Pons (tissue), 1 donor: ENCODE measurements at places on chromosomes 2 and 18.

GRCh38 chr18:67219821-67220220 lies 296.7 kb downstream of the DSEL start:
- DNase-seq, result no peak

GRCh38 chr2:100192825-100193224 lies 50.4 kb upstream of the AFF3 start:
- DNase-seq, result no peak

DNA sequence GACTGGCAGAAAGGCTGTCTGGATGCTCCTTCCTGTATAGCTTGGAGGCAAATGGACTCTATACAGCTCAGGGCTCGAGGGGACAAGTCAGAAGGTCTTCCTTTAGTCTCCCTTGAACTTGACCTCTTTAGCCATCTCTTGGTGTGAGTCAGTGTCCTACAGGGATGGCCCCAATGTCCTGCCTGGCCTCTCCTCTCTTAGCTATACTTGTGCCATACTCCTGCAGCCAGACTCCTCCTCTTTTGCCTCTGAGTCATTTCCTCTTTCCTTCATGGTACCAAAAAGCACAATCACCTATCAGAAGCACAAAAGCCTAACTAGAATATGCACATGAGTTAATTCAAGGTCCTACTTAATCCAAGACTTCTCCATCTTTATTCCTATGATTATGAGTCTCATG lies 112.7 kb downstream of the XRCC5 start:
- DNase-seq, result no peak

DNA sequence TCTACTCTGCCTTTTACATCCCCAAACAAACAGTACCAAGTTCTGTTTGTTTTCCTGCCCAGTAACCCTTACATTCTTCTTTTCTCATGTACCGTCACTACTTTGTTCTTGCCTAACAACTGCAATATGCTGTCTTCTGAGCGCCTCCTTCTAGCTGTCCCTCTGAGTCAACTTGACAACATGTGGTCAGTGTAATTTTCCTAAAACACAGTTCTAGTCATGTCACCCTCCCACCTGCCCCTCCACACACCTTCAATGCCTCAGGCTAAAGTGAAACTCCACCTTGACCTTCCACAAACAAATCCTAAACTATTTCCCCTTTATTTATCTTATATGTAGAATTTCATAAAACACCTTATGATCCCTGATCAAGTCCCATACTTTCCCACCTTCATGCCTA lies 124.6 kb upstream of the CD302 start:
- DNase-seq, result no peak

DNA sequence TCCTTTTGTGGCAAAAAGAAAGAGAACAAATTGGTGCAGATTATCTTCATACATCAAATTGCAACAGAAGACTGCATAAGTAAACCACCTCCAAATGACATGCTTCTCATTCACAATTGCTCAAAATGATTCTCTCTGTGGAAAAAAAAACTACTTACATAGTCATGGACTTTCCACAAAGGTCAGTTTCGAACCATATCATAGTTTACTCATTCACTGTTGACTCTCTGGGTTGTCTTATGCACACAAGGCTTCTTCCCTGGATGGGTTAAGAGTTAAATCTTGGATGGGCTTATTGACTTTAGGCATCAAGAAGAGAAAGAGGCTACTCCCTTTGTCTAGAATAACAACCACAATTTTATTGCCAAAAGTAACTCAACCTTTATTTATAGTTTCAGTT lies 91.3 kb upstream of the RAB27B start:
- no peak for DNase-seq

- DNase-seq, result no peak
Observed at GRCh38 chr2:241846406-241846805, 12.3 kb downstream of the PDCD1 start.

GRCh38 chr2:175414191-175414881 lies 232.8 kb upstream of the ATP5MC3 start:
- DNase-seq, result no peak

- DNase-seq, result no peak
Observed at GRCh38 chr2:142879151-142879550, 1.7 kb downstream of the KYNU start.

- DNase-seq, result peak; percentile 25
Observed at GRCh38 chr2:133993160-133993559, 260.7 kb upstream of the MGAT5 start.

- no peak for DNase-seq
Observed at GRCh38 chr2:157486596-157487270, 42.8 kb upstream of the CYTIP start.

DNA sequence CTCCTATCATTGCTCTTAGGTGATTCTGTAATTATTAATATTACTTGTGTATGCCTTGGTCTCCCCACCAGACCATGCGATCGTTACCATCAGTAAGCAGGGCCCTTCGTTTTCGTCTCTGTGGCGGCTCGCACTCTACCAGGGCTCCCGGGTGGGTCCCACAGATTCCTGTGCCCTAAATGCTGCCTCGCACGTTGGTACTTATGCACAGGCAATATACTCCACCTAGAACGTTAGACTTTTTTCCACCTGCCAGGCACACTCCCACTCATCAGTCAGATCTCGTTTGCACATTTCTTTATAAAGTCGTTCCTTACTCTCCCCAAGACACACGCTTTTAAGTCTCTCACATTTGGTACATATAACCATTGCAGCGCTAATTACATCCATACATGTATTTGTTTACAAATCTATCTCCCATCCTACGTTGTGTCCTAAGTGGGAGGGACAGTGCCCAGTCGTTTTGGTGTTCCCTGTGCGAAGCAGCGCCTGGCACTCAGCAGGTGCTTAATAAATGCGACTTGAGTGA lies 901 bp downstream of the FEZ2 start:
- DNase-seq, result no peak

DNA sequence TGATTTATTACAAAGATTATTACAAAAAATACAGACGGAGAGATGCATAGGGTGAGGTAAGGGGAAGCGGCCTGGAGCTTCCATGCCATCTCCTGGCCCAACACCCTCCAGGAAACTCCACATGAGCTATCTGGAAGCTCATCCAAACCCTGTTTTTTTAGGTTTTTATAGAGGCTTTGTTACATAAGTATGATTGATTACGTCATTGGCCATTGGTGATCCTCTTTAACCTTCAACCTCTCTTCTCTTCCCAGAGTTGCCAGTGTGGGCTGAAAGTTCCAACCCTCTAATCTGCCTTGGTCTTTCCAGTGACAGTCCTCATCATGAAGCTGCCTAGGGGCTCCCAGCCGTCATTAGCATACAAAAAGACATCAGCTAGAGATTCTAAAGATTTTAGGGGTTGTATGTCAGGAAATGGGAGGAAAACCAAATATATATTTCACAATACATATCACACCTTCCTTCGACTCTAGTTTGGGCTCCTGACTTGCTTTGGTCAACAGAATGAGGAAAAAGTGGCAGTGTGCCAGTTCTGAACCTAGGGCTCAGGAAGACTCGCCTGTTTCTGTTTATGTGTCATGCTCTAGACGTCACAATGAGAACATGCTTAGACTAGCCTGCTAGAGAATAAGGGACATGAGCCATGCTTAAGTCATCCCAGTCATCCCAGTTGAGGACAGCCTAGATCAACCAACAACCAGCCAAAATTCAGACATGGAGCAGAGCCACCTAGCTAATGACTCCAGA lies 54.1 kb downstream of the ETAA1 start:
- DNase-seq, result no peak

- DNase-seq, result no peak
Observed at GRCh38 chr18:23037646-23038045, 97.6 kb upstream of the CABLES1 start.

GRCh38 chr2:240876035-240876474 lies 7.4 kb downstream of the AGXT start:
- DNase-seq, result no peak

GRCh38 chr2:191087311-191087710 lies 63.5 kb downstream of the STAT4 start:
- no peak for DNase-seq

GRCh38 chr2:7572450-7572849 lies 655.2 kb downstream of the RNF144A start:
- DNase-seq, result peak; percentile 35

GRCh38 chr2:129253461-129253812 lies 726.0 kb upstream of the RAB6C start:
- DNase-seq, result no peak

- no peak for DNase-seq
Observed at GRCh38 chr2:17543131-17543660, 2.7 kb downstream of the VSNL1 start.

DNA sequence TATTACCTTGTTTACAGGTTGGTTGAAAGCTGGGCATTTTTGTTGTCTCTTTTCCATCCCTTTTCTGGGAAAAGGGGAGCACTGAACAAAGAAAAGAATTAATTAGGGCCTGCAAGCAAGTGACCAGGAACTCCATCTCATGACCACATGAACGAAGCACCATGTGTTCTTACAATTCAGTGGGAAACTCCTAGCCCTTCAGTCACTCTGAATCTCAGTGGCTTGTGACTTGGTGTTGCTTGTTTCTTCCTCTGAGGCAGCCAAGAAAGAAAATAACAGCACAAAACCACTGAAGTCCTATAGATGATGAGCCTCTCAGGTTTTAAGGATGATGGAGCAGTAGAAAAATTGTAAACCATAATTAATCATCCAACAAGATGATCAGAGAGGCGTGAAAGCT lies 129.1 kb upstream of the CAB39 start:
- no peak for DNase-seq

DNA sequence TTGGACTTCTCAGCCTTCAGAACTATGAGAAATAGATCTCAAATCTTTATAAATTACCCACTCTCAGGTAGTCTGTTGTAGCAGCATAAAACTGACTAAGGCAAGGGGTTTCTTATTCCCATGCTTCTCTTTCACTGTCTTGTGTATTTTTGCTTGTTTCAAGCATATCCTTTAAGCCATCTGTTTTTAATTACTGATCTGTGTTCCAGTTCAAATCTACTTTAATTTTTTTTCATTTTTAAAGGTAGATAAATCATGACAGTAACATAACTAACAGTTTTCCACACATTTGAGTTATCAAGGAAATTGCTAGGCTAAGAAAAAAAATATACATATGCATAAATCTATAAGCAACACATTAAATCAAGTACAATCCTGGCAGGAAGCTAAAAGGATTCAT lies 317.9 kb upstream of the TNP1 start:
- DNase-seq, result no peak

GRCh38 chr2:161243312-161243711 lies 64.9 kb upstream of the PSMD14 start:
- no peak for DNase-seq

- DNase-seq, result no peak
Observed at GRCh38 chr18:74610051-74610615, 12.5 kb downstream of the ZNF407 start.

GRCh38 chr2:174675615-174676014 lies 78.0 kb upstream of the WIPF1 start:
- DNase-seq, result no peak

DNA sequence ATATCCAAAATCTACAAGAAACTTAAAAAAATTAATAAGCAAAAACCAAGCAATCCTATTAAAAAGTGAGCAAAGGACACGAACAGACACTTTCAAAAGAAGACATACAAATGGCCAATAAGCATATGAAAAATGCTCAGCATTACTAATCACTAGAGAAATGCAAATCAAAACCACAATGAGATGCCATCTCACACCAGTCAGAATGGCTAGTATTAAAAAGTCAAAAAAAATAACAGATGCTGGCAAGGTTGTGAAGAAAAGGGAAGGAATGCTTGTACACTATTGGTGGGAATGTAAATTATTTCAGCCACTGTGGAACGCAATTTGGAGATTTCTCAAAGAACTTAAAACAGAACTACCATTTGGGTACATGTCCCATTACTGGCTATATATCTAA lies 128.8 kb upstream of the SESTD1 start:
- DNase-seq, result no peak

- no peak for DNase-seq
Observed at GRCh38 chr2:203446071-203446481, 89.0 kb downstream of the RAPH1 start.
